Activated effector memory CD4-positive, alpha-beta T cell treated with anti-CD3 and anti-CD28 coated beads, Interleukin-2, amount 50 U/mL, for 16 hours (primary cell): ENCODE measurements at places on chromosomes 2 and 18.

- no peak for DNase-seq
Observed at GRCh38 chr2:25669520-25669919, 3.9 kb downstream of the DTNB start.

GRCh38 chr2:178328037-178328436 lies 122.9 kb downstream of the PRKRA start:
- no peak for DNase-seq

GRCh38 chr2:37274359-37274965 lies 43.0 kb downstream of the NDUFAF7 start:
- DNase-seq, result no peak

DNA sequence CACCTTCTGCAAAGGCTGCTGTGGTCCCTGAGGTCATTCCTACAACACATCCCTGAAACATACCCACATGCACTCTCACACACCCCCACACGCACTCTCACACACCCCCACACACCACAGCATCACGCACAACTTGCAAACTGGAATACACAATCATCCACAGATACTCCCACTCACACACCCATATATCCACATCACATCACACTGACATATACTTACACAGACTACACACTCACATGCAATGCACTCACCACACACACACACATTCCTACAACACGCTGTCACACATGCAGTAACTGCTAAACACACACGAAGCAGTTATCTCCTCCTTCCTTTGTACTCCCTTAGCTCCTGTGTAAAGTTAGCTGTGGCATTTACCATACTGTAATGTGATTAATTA lies 57.1 kb upstream of the PKDCC start:
- no peak for DNase-seq

DNA sequence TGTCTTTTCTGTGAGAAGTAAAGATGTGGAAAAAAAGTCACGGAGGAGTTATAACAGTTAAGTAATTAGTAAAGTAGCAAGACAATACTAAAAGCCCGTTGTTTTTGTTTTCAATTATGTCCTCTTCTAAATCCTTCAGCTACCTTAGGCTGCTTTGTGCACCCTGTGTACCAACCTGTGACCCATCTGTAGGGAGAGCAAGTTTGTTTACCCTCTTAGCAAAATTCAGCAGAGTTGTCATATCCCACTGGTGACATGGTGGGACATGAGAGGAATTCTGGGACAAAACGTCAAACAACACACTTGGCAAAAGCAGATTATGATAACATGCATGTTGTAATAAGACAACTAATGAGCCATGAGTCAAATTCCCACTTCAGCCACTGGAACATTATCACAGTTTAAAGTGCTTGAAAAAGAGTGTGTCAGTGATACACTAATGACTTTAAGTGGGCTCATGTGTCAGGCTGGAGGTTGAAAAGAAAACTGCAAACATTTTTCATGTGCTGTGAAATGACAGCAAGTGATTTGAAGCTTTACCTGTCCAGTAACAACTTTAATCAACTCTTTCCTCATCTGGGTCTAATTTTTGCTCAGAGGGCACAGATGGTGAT lies 392.8 kb upstream of the ACVR2A start:
- no peak for DNase-seq

- no peak for DNase-seq
Observed at GRCh38 chr2:111118481-111118980, 2.2 kb upstream of the BCL2L11 start.

- DNase-seq, result no peak
Observed at GRCh38 chr2:168738062-168738461, 64.4 kb upstream of the NOSTRIN start.

DNA sequence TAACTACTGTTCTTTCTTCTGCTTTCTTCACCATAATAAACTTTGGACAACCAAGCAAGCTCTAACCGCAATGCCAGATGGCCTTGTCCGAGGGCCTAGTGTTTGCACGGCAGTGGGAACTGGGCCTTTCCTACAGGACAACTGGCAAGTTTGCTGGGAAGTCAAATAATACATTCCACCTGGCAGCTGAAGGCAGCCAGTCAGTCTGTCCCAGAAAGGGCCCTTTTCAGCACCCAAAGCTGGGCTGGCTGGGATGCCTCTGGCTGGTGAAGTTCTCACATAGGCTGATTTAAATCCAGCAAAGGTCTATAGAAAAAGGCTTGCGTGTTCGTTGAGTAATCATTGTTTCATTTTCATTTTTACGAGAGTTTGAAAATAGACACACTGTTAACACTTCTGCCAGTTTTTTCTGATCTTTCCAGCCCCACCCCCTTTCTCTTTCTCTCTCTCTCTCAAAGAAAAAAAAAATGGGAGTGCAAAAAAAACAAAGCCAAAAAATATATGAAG lies 110.0 kb upstream of the EPAS1 start:
- peak; percentile 63 for DNase-seq

- no peak for DNase-seq
Observed at GRCh38 chr2:38830526-38831159, 45.1 kb downstream of the DHX57 start.

- DNase-seq, result no peak
Observed at GRCh38 chr18:74097803-74098202, 49.8 kb downstream of the FBXO15 start.

- DNase-seq, result no peak
Observed at GRCh38 chr18:22283397-22283796, 114.0 kb downstream of the GATA6 start.

GRCh38 chr18:48769006-48769636 lies 181.6 kb downstream of the SMAD7 start:
- no peak for DNase-seq

GRCh38 chr2:12949406-12949805 lies 232.7 kb downstream of the TRIB2 start:
- DNase-seq, result no peak

DNA sequence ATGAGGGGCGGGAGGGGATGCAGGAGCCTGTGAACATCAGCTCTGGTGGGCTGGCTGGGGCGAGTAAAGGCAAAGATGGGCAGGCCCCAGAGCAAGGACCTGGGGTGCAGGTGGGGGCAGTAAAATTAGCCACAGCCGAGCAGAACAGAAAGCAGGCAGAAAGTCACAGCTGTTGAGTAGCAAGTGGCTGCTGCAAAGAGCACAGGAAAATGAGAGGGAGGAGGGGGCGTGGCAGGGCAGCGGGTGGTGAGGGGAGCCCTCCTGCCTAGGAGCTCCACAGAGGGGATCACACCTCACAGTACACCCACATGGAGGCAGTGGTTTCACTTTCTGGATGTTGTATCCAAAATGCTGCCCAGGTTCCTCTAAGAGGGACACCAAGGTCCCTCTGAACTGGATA lies 79.6 kb downstream of the LBH start:
- DNase-seq, result no peak

DNA sequence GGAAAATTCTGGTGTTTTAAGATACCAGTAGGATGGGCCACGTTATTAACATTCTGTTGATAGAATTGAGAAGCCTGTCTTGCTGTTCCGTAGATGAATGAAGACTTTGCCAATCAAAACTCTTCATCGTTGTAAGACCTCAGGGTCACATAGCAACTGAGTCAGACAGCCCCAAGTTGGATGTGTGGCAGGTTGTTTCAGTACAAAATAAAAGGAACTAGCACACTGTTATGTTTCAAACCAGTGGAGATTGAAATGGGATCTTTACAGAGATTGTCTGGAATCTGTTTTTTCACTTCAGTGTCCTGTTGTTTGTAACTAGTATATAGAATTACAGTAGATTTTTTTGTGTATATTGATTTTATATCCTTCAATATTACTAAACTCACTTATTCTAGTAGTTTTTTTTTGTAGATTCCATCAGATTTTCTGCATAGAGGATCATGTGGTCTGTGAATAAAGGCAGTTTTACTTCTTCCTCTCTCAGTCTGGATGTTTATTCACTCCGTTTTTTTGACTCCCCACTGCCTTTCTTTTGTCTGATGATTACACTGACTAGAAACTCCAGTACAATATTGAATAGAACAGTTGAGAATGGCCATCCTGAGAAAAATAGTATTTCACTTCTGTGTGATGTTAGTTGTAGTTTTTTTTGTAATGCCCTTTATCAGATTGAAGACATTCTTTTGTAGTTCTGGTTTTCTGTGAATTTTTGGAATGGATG lies 22.7 kb downstream of the EPC2 start:
- no peak for DNase-seq

GRCh38 chr2:227674485-227674884 lies 7.9 kb downstream of the SCYGR5 start:
- DNase-seq, result no peak

DNA sequence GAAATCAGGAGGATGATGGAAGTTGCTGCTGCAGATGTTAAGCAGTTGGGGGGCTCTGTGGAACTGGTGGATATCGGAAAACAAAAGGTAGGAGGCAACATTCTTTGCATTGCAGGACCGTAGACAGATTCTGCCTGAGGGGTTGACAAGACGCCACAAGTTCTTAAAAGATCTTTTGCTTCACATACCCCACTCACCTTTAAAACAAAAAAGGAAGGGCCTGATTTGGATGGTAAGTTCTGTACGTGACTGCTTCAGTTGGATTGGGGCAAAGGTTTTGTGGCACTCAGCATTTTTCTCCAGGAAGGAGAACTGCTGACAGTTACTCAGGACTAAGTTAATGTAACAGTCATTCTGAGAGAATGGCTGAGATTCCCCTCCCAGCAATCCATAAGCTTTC lies 5.2 kb downstream of the CNDP2 start:
- no peak for DNase-seq

DNA sequence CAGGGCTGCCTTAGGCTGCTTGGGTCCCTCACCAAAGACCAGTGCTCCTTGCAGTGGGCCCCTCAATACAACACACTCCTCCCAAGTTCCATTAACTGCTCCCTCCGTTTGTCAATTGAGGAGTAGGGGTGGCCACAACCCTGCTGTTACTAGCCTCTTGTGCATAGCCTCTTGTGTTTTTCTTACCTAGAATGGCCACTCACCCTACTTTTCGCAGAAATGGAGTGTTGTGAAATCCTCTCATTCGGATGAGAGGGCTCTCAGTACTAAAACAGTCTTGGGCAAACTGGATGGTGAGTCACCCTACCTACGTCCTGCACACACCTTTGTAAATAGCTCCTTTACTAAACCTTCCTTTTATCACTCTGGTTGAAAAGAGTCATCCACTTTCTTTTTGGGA lies 253.9 kb downstream of the OSR1 start:
- no peak for DNase-seq

GRCh38 chr2:167110345-167110744 lies 222.1 kb downstream of the XIRP2 start:
- no peak for DNase-seq

GRCh38 chr2:240143801-240144648 lies 3.6 kb upstream of the OTOS start:
- DNase-seq, result peak; percentile 93

GRCh38 chr2:37575780-37576179 lies 95.7 kb downstream of the CDC42EP3 start:
- no peak for DNase-seq

DNA sequence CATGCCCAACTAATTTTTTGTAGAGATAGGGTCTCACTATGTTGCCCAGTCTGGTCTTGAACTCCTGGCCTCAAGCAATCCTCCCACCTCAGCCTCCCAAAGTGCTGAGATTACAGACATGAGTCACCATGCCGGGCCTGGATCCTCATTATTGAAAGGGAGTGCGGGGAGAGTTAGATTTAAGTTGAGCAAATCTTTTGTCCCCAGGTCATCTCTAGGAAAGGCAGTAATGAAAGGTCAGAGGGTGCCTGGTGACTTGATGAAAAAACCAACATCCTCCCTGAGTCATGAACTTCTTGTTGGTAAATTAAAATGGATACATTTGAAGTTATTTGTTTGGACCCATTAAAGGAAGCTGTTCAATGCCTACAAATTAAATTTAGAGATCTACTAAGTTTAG lies 25.1 kb downstream of the STAT4 start:
- no peak for DNase-seq

- DNase-seq, result no peak
Observed at GRCh38 chr2:209549589-209549988, 125.7 kb downstream of the MAP2 start.

- DNase-seq, result no peak
Observed at GRCh38 chr2:127072970-127073369, 34.0 kb downstream of the BIN1 start.

- no peak for DNase-seq
Observed at GRCh38 chr2:66488946-66489345, 54.0 kb downstream of the MEIS1 start.

- DNase-seq, result no peak
Observed at GRCh38 chr2:139720056-139720455, 939.9 kb upstream of the NXPH2 start.
